ENCODE measurements at places on chromosomes 3 and 15.

GRCh38 chr3:4731543-4732111, 238.5 kb downstream of the ITPR1 start:
- no peak for DNase-seq

GRCh38 chr3:52299879-52300611, 12.4 kb downstream of the GLYCTK start:
- peak; percentile 49 for DNase-seq

DNA sequence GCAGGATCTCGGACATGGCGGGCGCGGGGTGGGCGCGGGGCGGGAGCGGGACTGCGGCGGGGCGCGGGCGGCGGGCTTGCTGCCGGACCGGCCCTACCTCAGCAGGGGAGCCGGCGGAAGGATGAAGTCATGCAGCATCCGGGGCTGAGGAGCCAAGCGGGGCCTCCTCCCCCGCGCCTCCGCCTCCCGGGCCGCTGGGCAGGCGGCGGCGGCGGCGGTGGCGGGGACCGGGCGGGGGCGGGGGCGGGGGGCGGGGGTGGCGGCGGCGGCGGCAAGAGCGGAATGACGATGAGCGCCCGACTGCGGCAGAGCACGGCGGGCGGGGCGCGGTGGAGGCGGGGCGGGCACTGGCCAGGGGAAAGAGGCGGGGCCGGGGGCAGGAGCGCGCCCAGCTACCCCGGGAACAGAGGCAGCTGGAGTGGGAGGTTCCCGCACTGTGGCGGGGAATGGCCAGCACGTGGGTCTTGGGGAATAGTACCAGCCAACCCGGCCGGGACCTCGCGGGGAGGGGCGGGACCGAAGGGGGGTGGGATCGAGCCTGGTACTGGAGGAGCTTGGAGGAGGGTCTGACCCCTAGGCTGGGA, at the start of gene CAMK2N2:
CAMK2N2 (minus strand) TSS at position 284 of the 584 bp plus-strand sequence; CDS start at position 16, 268 bp downstream.
- peak; percentile 14 for DNase-seq

DNA sequence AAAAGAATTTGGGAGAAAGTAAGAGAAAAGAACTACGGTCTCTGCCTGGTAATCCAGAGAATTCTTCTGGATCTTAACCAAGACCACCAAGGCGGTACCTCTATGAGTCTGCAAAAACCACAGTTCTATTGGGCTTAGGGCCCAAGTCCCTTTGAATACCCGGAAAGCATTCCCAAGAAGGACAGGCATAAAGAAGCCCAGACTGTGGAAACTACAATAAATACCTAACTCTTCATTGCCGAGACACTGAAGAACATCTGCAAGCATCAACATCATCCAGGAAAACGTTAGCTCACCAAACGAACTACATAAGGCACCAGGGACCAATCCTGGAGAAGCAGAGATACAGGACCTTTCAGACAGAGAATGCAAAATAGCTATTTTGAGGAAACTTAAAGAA, 162.3 kb upstream of the TMC3 start:
- DNase-seq = no peak

GRCh38 chr15:59976480-59977271, 27.4 kb upstream of the FOXB1 start:
- DNase-seq = no peak

DNA sequence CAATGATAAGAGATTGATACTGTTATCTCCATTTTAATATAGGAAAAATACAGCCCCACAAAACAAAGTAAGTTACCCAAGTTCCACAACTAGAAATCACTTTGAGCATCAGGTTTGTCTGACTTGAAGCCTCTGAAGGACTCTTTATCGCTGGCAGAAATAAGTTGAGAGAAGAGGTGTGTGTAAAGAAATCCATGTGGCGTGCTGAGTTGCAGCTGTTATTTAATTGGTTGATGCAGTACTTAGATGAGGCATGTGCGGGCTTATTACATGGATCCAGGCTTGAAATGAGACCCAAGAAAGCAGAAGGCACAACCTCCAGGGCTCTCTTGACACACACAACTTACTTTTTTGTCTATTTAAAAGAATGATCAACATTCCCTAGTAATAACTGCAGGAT, 221.3 kb downstream of the PDZRN3 start:
- no peak for DNase-seq

DNA sequence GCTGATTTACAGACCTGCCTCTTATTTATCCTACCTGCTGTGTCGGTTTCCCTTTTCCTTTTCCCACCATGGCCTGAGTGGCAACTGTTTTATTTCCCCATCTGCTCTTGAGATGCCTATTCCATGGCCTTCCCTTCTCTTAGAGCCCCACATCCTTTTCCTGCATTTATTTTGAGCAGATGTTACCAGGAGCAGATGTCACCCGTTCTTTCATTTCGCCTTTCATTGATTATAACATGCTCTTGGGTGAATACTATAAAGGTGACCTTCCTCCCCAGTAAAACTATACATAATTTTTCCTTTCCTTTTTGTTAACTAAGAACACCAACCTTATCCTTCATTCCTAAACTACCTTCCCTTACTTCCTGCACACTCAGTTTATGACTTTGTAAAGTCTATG, 8.5 kb upstream of the P2RY1 start:
- DNase-seq = no peak
